ENCODE measurements at places on chromosomes 16 and 17.

DNA sequence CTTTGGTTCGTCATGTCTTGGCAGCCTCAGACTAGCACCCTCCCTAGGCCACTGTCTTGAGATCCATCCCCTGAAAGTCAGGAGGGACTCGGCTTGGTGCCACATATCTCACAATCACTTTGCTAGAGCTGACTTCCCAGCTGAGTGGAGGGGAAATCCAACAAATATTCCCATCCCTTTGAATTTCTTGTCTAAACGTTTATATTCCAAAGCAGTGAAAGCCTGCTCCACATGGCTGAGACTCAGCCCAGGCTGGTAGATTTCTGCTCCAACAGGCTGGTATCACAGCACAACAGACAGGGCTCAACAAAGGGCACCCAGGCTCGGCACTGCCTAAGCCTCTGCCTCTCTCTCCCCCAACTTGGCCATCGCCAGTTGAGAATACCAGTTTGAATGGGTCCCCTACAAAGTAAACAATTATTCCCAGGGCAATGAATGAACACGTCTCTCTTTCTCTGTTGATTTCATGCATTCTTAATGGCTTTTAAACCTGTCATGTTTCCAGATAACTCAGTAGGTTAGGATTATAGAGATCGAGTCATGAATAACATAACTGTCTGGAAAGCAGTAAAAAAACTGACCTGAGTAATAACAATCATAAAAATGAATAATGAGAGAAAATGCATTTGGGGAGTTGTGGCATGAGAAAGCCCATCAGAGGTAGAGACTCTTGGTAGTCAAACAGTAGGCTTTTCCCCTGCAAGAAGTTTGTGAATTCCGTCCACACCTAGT is 1.0 kb downstream of the KRT13 start:
- DNase-seq = no peak

GRCh38 chr17:7367083-7367482 is 12.1 kb downstream of the TMEM95 start:
- DNase-seq = no peak

DNA sequence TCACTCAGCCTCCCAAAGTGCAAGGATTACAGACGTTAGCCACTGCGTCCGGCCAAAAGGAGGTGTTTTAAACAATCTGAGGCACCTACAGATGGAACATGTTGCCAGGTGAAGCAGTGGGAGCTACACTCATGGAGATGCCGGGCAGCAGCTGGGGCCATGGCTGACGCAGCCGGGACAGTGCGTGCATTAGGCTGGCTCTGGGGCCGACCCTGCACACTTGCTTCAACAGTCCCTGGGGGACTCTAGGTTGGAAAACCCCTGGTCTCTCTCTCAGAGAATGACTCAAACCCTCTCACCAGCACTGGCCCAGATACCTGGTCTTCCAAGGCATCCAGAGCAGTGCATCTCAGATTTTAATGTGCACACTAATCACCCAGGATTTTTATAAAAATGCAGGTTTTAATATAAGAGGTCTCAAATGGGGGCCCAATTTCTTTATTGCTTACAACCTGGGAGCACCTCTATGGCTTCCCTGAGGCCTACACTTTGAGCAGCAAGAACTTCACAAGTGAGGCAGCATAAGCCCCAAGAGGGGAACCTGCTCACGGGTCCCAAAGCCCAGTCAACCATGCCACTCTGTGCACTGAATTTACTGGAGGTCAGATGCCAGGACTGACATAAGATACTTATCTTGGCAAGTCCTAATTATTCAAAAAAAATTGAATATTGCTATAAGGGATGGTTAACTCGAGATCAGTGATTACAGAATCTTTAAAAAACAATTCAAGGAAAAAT is 70.8 kb upstream of the TRAP1 start:
- DNase-seq = no peak

- DNase-seq = no peak
Observed at GRCh38 chr17:15917021-15917437, 27.9 kb upstream of the ADORA2B start.

- DNase-seq = no peak
Observed at GRCh38 chr17:48799069-48799723, 17.8 kb downstream of the TTLL6 start.

- DNase-seq = no peak
Observed at GRCh38 chr16:75320435-75320834, 69.0 kb upstream of the BCAR1 start.

GRCh38 chr17:42814633-42815399 is 9.3 kb downstream of the BECN1 start:
- DNase-seq = no peak

DNA sequence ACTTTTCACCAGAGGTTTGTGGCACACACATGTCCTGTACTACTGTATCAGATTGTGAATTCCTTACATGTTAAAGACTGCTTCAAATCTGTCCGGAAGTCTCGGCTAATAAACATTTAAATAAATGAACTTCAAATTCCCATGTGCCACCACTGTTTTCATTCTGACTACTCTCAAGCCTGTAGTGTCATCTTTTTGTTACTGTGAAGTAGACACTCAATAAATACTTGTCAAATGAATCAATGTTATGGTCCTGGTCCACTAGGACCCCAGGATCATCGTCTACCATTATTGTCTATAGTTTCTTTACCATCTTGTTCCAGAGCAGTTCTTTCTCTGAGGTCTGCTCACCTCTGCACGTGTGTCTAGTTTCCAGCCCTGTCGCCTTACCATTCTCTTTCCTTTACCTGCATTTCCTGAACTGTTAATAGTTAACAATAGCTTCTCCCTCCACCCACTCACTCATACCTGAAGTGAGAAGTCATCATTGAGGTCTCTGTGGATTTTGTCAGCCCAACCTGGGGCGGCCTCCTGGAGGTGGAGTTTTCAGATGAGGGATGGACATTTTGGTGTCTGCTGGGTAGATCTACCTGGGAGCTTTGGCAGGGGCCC is 333.0 kb downstream of the SEC14L1 start:
- DNase-seq = no peak

- DNase-seq = no peak
Observed at GRCh38 chr17:15436473-15437302, 30.7 kb downstream of the CDRT4 start.

DNA sequence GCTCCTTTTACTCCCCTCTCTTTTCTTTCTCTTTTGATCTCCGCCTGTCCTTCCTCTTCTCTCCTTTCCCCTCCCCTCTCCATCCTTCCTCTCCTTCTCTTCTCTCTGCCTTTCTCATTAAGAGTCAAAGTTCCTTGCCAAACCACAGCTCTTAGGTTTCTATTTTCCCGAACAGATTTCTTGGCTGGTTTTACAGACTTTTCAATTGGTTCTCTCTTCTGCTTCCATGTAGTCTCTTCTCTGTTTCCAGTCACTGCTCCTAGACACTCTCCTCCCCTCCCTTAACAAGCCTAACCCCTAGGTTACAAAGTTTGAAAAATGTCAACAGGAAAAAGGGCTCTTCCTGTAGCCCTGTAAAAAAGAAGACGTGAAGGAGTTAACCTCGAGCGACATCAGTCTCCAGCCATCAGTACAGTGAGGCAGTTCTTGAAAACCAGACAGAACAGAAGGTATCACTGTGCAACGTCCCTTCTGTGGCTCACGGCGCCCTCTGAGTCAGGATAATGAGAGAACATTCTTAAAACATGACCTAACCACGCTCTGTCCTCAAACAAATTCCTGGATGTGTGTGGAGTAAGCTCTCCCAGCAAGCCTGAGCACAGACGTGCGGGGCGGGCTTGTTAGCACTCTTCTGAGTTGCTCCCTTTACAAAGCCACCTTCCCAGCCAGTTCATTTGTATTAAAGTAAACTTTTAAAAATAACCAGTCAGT is 11.6 kb upstream of the MARCHF10 start:
- no peak for DNase-seq

GRCh38 chr17:2244545-2245525 is 58.8 kb downstream of the SMG6 start:
- DNase-seq = peak; percentile 70

DNA sequence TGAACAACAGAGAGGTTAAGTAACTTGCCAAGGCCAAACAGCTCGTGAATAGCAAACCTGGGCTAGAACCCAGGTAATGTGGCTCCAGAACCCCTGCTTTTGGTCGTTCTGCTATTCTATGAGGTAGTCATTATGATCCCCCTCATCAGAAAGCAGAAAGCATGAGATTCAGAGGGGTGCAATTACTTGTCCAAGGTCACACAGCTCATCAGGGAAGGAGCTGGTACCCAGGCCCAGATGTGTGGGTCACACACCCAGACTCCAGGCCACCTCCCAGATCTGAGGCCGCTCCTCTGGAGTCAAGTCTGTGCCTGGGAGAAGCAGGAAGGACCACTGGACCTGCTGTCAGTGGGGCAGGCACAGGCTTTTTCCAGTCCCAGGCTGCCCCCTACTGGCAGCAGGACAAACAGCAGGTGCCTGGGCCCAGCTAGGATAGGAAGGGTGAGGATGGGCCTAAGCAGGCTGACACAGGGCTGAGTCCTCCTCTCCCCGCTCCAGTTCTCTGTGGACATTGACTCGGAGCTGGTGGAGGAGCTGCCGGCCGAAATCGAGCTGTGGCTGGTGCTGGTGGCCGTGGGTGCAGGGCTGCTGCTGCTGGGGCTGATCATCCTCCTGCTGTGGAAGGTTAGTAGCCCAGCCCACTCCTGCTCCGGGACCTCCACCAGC is 7.8 kb upstream of the PDK2 start:
- no peak for DNase-seq
